ENCODE measurements at places on chromosomes 1 and 21.

GRCh38 chr1:172375211-172375631 is 45.3 kb upstream of the C1orf105 start:
- DNase-seq = no peak

GRCh38 chr1:203103216-203103615 is 17.4 kb upstream of the MYOG start:
- DNase-seq = no peak

GRCh38 chr1:107965110-107965991 is at the start of gene VAV3:
Gene VAV3 (minus strand): TSS chr1:107965180. CDS start chr1:107964869, 311 bp downstream.
- DNase-seq = peak; percentile 51

- no peak for DNase-seq
Measured at GRCh38 chr1:225413708-225414375, 14.0 kb downstream of the LBR start.

GRCh38 chr21:42425591-42425990 is 21.9 kb downstream of the UBASH3A start:
- no peak for DNase-seq

DNA sequence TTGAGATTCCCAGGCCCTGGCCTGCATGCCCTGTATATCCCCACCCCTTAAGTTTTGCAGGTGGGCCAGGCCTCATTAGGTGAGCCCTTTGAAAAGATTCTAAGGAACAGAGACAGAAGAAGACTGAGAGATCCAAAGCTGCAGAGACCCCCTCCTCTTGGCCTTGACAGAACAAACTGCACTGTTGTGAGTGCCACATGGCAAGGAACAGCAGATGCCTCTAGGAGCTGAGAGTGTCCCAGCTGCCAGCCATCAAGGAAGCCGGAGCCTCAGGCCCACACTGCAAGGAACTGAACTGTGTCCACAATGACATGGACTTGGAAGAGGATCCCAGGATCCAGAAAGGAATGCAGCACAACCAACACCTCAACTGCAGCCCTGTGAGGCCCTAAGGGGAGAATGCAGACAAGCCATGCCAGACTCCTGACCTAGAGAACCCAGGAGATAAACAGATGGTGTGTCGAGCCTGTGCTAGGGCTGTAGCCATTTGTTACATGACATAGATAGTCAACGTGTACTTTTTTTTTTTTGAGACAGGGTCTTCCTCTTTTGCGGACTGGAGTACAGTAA is 182.7 kb downstream of the AJAP1 start:
- DNase-seq = no peak

DNA sequence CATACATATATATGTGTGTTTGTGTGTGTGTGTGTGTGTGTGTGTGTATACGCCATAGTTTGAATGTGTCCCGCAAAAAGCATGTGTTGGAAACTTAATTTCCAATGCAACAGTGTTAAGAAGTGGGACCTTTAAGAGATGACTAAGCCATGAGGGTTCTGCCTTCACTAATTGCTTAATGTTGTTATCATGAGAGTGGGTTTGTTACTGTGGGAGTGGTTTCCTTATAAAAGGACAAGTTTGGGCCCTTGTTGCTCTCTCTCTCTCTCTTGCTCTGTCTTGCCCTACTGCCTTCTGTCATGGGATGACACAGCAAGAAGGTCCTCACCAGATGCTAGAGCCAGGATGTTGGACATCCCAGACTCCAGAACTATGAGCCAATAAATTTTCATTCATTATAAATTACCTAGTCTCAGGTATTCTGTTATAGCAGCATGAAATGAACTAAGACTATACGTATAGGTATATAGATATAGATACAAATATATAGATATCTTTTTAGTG is 103.8 kb upstream of the ZC3H11B start:
- no peak for DNase-seq

GRCh38 chr1:89200663-89201062 is 1.9 kb upstream of the GBP4 start:
- DNase-seq = peak; percentile 4

- DNase-seq = no peak
Measured at GRCh38 chr1:21645550-21645949, 23.6 kb downstream of the RAP1GAP start.

GRCh38 chr21:40118527-40118926 is 251.3 kb downstream of the PCP4 start:
- no peak for DNase-seq

DNA sequence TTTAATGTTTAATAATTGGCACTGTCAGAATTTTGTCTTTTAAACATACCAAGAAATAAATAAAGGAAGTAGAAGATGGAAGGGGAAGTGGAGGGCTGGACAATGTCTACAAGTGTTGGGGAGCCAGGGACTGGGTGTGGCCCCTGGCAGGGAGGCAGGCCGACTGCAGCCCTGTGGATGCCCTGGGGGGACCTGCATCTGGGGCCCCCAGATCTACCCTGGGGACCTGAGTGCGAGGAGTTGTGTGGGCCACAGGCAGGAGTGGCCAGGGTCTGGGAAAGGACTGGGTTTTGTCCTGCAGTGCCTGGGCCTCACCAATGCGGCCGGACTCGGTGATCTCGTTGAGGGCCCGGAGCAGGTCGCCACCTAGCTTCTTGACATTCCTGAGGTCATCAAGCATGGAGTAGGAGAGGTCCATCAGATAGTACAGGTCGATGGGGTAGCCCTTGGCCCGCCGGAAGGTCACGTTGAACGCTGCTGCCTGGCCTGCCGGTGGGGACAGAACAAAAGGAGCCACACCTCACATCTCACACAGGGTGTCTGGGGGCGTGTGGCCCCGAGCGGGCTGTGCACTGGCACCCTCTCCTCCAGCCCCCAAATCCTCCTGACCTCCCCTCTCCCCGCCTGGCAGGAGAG is 17.5 kb downstream of the ITGB2 start:
- DNase-seq = no peak

DNA sequence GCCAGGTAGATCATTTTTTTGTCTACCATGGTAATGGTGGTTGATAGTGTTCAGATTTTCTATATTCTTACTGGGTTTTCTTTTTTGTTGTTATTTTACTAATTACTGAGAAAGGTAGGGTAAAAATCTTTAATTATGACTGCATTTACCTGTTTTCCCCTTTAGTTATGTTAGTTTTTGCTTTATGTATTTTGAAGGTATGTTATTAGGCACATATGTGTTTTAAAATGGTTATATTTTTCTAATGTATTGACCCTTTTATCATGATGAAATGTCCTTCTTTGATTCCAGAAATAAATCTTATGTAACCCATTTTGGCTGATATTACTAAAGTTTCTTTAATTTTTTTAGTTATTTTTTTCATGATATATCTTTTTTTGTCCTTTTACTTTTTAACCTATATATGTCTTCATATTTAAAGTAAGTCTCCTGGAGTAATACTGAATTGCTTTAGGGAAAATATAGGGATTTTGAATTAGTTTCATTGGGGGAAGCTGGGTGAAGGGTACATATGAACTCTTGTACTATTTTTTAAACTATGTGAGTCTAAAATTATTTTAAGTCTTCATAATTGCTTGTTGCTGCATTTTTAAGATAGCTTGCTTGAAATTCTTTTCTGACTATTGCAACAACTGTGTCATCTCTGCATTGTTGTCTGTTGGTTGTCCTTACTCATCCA is 22.4 kb downstream of the SLC35A3 start:
- DNase-seq = no peak

DNA sequence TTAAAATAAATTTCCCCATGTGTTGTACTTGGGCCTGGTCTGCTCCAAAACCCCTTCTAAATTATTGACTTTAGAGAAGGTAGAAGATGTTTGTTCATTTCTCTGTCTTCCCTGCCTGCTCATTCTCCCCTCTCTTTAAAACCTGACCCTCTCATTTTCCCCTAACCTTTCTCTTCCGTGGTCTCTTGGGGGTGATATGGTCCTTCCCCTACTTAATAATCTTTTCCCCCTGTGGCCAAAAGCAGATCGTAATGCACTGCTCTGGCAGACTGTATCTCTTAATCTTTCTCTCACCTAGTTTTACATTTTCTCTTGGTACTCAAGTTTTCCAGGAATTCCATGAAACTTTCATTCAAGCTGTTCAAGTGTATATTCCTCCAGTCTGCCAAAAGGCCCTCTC is 301.7 kb downstream of the TTLL7 start:
- no peak for DNase-seq

- no peak for DNase-seq
Measured at GRCh38 chr1:116152950-116153691, 41.9 kb downstream of the MAB21L3 start.

GRCh38 chr1:10208537-10208936 is 1.8 kb upstream of the KIF1B start:
- no peak for DNase-seq

DNA sequence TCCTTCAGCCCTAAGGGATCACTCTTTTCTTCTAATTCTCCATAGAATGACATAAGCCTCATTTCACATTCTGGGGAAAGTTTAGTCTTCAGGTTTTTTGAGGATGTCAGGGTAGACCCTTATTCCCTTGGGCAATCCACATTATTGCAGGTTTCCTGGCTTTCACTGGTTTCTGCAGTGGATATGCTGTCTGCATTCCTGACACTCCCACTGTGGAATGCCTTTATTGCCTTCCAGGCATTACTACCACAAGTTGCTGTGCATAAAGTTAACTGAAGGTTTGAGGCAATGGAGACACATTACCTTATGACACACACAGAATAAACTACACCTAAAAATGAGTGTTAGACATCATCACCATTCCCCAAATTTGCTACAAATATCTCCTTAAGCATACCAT is 12.7 kb downstream of the FASLG start:
- DNase-seq = no peak

GRCh38 chr1:76892675-76893074 is 25.4 kb downstream of the ST6GALNAC5 start:
- DNase-seq = no peak

DNA sequence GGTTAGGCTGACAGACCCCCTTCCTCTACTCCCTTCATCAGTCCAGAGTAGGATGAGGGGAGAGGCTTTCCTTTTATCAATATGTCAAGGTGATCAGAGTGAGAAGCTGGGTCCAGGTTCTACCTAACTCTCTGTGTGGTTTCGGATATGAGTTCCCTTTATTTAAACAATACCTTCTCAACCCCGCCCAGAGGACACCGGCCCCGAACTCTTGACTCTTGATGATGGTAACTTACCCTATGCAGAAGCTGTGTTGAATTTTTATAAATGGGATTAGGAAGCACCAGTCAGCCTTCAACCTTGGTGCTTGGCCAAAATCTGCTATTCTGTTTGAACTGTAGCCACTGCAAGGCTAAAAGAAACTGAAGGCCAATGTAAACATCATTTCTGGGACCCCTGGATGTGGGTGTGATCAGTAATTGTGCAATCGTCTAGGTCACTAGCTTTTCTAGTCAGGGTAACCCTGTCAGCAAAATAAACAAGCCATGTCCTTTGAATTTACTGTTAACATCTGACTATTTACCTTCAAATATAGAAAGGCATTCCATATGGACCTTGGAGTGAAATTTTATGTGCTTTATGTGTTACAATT is 398.3 kb downstream of the SEC16B start:
- DNase-seq = peak; percentile 25

DNA sequence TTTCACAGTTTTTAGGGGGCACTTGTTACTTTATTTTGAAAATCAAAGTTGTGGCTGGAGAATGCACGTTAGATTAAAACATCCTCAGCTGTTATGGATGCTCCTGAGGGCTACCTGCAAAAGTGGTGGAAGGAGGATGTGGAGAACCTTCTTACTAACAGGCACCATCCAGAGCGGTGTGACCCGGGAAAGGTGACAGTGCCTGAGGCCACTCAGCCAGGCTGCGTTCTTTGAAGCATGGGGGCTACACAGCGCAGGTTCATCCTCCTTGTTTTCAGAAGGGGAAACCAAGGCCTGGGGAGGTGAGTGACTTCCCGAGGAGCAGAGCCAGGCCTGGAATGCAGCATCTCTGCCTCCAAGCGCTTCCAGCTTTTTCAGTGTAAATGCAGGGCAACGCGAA is 24.0 kb downstream of the DMRTB1 start:
- no peak for DNase-seq

DNA sequence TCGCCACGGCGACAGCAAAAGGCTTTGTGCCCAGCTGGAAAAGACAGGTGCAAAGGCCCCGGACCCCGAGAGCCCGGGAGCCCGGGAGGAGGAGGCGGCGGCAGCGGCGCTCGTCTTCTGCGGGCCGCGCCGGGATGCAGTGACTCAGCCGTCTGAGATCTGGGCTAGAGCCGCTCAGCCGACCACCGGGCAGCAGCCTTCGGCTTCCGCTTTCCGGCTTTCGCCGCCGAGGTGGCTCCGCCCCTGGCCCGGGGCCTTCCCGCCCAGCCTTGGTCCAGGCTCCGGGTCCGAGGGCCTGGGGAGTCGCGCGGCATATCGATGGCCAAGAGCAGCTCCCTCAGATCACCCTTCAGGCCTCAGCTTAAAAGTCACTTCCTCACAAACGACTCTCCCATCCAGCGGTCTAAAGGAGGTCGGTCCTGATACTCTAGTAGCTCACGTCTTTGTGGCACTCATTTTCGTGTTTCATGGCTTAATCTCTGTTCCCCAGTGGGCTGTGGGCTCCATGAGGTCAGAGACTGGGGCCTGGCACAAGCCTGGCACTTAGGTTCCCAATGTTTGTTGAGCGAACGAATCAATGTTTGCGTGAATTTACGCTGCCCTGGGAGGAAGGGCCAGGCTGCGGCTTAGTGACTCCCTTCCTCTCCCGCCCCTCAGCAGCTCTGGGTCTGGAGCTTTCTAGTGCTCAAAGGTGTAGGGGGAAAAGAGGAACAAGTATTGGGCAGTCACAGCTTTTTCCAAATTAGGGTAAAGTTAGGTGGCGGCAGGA is at the start of gene PHTF1:
PHTF1 (minus strand) TSS at position 154 of the 769 bp plus-strand sequence. CDS start 783 bp downstream, outside the sequence.
- peak; percentile 76 for DNase-seq

DNA sequence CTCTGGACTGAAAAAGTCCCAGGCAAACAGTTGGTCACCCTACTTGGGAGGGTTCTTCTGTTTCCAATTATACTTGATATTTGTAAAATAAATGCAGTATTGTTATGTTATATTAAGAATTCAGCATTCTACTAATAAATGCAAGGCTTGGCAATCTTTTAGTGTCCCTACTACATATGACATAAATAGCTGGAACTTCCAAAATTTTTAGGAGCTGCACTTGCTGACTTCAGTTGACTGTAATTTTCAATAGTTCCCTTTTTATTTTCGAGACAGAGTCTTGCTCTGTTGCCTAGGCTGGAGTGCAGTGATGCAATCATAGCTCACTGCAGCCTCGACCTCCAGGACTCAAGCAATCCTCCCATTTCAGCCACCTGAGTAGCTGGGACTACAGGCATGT is 20.0 kb downstream of the FOXD3 start:
- DNase-seq = no peak

DNA sequence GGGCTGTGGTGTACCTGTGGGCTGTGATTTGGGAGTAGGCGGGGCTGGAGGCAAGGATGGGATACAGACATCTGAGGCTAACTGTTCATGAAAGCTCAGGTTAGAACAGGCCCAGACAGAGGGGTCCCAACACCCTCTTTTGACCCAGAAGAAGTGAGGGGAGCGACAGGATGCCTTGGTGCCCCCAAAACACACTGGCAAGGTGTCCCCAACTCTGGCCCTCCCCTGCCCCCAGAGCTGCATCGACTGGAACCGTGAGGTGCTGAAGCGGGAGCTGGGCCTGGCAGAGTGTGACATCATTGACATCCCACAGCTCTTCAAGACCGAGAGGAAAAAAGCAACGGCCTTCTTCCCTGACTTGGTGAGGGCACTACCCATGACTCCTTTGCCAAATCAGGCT is 27.6 kb upstream of the PADI4 start:
- no peak for DNase-seq

GRCh38 chr1:23923592-23924499 is 10.7 kb upstream of the CNR2 start:
- DNase-seq = peak; percentile 8

Data from fibroblast of mammary gland (primary cell).